Umbilical cord (tissue), 2 donors: ENCODE measurements at places on chromosomes 6 and 20.

GRCh38 chr20:37828684-37829083 is 74.2 kb upstream of the VSTM2L start:
- DNase-seq, result no peak

DNA sequence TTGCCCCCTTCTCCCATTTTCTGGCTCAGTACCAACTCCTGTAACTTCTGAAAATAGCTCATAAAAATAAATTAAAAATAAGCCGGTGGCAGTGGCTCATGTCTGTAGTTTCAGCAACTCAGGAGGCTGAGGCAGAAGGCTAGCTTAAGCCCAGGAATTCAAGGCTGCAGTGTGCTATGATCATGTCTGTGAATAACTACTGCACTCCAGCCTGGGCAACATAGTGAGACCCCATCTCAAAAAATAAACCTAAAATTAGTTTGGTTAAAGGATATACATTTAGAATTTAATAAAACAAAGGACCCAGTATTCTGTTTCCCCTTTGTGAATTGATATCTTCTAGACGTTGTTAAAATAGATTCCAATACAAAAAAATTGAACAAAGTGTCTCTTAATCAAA is 10.5 kb downstream of the PRDM13 start:
- DNase-seq, result no peak

- DNase-seq, result peak; percentile 81
These were observed 119.1 kb downstream of the DHX35 start for GRCh38 chr20:39081255-39081654.

DNA sequence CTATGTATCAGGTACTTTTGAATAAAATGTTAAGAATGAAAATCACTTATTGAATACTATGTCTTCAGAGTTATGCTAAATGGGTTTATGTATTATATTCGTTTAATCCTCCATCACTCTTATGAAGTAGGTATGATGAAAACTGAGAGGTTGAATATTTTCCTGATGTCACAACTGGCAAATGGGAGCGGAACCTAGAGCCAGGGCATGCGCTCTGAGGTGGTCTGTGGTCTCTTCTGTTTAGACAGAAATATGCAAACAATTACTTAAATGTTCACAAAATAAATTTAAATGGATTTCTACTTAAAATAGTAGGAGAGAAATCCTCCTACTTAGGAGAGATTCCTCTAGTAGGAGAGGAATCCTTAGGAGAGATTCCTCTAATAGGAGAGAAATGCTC is 21.3 kb upstream of the UTRN start:
- DNase-seq, result no peak

- peak; percentile 36 for DNase-seq
These were observed 1.4 kb upstream of the EPM2A start for GRCh38 chr6:145736661-145737144.

DNA sequence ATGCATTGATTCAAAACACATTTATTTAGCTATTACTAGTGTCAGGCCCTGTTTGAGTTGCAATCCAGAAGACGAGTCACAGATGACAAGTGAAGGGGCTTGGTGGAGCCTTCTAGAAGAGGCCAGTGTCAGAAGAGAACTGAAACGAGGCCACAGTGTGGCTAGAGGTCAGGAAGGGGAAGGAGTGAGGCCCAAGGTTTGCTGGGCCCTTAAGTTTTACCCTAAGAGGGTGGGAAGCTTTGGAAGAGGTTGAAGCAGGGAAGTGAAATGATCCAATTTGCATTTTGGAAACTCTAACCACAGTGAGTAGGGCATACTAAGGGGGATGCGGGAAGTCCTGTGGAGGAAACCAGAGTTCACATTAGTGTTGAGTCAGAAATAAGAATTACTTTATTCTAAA is 25.0 kb downstream of the TTK start:
- DNase-seq, result no peak

- no peak for DNase-seq
These were observed 408.5 kb upstream of the SULF2 start for GRCh38 chr20:48193627-48194425.

DNA sequence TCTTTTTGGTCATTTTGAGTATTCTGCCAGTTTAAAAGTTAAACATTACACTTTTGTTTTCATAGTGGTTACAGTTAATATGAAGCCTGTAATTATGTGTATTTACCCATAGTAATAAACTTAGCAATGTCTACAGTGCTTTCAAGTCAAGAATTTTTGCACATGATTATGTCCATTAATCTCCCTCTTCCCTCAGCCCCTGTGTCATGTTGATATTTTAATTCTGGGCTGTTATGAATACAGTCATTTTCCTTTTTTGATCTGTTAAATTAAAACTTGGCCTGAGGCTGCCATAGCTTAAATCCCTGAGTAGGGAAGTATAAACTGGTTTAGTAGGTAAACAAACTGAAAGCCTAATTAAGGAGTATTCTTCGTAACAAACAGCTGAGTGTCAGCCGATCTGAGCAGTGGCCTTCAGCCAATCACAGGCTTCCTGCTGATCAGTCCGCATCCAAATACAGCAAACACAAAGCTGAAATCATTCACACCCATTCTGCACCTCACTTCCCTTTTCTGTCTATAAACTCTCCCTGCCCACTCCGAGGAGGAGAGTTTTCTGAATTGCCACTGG is 9.5 kb upstream of the SFT2D1 start:
- DNase-seq, result no peak

DNA sequence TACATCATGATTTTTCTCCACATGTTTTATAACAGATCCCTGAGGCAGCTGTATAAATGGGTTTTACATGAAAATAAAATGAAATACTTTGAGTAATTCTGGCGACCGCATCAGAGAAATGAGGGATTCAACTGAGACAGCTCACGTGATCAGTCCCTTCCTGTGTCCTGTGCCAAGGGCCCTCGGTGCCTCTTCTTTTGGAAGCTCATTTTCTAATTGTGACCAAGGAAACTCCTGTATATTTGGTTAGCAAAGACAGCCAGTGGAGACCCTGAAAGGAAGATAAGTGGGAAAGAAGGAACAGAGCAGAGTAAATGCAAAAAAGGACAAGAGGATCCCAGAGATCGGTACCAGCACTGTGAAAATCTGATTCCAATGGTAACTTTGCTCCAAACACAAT is 129.9 kb downstream of the FYN start:
- DNase-seq, result peak; percentile 32

DNA sequence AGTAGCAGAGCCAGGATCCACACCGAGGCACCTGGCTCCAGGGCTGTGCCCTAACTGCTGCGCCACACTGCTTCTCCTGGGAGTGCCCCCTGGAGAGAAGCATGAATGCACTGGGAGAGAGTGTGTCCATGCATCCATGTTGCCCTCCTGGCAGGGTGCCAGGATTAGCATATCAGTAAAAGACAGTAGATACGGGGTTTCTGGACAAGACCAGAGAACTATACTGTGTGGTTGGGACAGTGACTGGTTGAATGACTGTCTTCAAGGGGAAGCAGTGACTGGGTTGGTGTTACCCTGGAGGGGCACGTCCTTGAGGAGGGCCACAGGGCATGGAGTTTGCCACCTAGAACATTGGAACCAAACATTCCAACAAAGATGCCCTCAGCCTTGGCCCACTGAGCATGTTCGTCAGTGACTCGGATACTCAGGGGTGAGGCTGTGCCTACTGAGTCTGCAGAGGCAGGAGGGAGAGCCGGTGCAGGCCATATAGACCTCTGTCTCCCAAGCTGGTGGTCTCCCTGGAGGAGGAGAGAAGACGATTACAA is 288.8 kb downstream of the CDC5L start:
- DNase-seq, result no peak

DNA sequence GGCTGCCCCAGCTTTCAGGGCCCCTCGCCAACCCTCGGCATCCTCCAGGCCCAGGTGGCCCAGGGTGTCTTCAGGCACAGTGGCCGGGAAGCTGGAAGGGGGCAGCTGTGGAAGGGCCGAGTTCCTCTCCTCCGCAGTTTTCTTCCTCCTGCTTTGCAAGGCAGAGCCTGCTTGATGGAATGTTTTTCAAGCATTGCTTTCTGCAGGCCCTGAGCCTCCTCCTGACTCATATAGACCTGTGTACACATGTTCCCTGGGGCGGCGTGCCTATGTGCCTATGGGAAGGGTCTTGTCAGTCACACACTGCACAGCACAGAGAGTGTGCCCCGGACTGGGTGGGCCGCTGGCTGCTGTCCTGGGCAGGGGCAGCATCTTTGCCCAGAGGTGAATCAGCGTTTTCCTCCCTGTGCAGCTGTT is 107.5 kb downstream of the ERMARD start:
- no peak for DNase-seq

- DNase-seq, result peak; percentile 53
These were observed 2.7 kb upstream of the TRERF1 start for GRCh38 chr6:42454428-42454791.

DNA sequence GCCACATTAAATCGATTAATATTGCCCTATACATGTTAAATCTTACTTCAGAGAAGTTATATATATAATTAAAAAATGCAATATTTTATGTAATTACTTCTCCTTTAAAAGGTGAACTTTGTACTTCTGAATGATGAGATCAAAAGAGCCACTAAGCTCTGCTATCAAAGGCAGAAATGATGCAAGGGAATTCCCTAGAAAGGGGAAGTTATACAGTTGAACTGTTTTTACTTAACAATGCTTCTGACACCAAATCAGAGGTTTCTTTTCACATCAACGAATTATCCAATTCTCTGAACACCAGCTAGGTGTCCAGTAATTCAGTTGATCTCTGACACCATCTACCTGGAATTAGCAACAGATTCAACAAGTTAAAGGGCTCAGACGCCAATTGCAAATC is 319.9 kb upstream of the TSHZ2 start:
- no peak for DNase-seq

GRCh38 chr20:51507216-51508036 is 35.1 kb downstream of the NFATC2 start:
- peak; percentile 55 for DNase-seq

DNA sequence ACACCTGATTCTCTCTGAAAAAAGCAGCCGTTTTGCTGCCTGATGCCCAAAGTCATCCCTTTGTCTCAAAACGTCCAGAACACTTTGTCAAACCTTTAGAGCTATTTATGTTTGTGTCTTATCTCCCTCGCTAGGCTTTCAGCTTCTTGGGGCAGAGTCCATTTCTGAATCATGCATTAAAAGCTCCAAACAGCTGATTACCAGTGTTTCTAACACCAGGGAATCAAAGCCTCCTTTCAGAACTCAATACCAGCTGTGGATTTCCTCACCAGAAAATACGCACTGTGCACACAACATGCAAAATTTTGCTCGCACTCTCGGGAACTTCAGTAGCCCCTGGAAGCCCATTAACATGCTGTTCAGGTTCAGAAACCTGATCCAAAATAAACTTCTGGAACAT is 333.3 kb downstream of the HACE1 start:
- peak; percentile 58 for DNase-seq

DNA sequence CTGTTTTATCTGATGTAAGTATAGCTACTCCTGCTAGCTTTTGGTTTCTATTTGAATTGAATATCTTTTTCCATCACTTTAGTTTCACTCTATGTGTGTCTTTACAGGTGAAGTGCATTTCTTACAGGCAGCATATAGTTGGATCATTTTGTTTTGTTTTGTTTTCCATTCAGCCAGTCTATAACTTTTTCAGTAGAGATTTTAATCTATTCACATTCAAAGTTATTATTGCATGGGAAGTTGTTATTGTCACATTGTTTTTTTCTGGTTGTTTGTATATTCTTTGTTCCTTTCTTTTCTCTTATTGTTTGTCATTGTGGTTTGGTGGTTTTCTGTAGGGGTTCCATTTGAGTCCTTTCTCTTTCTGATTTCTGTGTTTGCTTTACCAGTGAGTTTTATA is 151.2 kb downstream of the PDE10A start:
- no peak for DNase-seq

DNA sequence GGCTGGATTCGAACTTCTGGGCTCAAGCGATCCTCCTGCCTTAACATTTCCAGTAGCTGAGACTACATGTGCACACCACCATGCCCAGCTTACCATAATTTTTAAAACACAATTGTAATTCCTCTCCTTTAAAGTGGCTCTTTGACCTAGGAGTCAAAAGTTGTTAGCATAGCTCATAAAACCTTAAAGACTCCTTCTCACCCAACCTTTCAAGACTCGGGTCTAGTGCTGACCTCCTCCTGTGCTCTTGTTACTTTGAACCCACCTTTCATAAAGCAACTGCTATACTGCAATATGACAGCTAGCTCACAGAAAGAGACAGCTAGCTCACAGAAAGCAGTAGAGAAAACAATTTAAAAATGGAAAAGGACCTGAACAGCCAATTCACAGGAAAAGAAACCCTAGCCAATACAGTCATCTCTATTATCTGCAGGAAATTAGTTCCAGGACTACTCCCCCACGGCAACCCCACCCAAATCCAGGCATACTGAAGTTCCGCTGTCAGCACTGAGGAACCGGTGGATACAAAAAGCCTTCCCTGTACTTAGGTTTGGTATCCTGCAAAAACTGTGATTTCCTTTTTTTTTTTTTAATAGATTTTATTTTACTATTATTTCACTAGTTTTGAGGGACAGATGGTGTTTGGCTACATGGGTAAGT is 20.3 kb downstream of the SSR1 start:
- no peak for DNase-seq

- no peak for DNase-seq
These were observed 272.2 kb downstream of the CDC5L start for GRCh38 chr6:44659726-44660125.

- no peak for DNase-seq
These were observed 16.2 kb downstream of the FOXA2 start for GRCh38 chr20:22567944-22568871.

- no peak for DNase-seq
These were observed 206.7 kb upstream of the AGPAT4 start for GRCh38 chr6:161480421-161481155.

- DNase-seq, result no peak
These were observed 19.5 kb upstream of the TCP11 start for GRCh38 chr6:35160642-35161041.

GRCh38 chr6:70474751-70475150 is 61.4 kb downstream of the FAM135A start:
- peak; percentile 2 for DNase-seq

GRCh38 chr6:104126315-104127005 is 733.3 kb downstream of the HACE1 start:
- no peak for DNase-seq

- DNase-seq, result no peak
These were observed 101.7 kb upstream of the SMLR1 start for GRCh38 chr6:130725551-130725950.

DNA sequence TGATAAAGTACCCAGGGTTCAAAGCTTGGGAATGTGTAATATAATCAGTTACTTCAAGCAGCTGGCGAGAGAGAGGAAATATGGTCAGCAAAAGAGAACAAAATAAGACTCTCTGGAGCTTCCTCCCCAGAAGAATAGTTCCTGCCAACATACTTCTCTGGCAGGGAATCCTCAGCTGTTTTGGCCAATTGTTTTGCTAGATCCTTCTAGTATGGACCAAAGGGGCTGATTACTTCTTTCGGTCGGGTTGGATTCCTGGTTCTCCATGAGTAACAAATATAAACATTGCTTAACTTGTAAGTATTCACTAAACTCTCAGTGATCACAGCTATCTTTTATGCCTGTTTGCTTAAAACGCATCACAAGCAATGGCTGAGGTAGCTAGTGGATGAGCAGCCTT is 31.4 kb upstream of the FBXO9 start:
- DNase-seq, result no peak
